ENCODE measurements at places on chromosomes 1 and 21. TPM values are rescaled to one million over a fixed set of nuclear protein-coding genes. Genes with fewer than 3 reads are reported as not detected.

GRCh38 chr21:32249511-32250280 is 29.2 kb downstream of the MIS18A start:
- no peak overlapping the region for H3K27ac ChIP-seq
- DNase-seq: no peak
- H3K27me3 ChIP-seq: no peaks in the 10 kb centered on the region
- no peaks in the 10 kb centered on the region for H3K4me1 ChIP-seq

GRCh38 chr1:32122151-32122550 is 14.3 kb downstream of the KPNA6 start:
- H3K36me3 ChIP-seq: no peaks in the 10 kb centered on the region
- no peak overlapping the region for H3K27ac ChIP-seq
- H3K4me1 ChIP-seq: no peaks in the 10 kb centered on the region
- DNase-seq: no peak

DNA sequence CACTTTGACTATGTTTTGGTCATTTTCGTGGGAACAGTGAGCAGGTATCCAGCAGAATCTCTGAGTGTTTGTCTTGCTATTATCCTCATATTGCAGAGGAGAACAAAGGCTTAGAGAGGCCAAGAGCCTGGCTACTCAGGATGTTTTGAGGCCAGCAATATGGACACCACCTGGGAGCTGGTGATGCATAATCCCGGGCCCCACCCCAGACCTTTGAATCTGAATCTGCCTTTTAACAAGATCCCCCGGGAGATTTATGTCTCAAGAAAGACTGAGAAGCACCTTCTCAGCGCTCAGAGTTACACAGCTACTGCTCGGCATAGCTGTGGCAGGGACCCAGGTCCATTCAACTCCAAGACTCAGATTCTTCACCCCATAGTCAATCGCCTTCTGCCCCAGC is 72.8 kb downstream of the PTPRU start:
- H3K27me3 ChIP-seq: no peaks in the 10 kb centered on the region
- H3K4me3 ChIP-seq: no peak overlapping the region
- no peak for DNase-seq
- H3K27ac ChIP-seq: no peak overlapping the region
- no peaks in the 10 kb centered on the region for H3K36me3 ChIP-seq

DNA sequence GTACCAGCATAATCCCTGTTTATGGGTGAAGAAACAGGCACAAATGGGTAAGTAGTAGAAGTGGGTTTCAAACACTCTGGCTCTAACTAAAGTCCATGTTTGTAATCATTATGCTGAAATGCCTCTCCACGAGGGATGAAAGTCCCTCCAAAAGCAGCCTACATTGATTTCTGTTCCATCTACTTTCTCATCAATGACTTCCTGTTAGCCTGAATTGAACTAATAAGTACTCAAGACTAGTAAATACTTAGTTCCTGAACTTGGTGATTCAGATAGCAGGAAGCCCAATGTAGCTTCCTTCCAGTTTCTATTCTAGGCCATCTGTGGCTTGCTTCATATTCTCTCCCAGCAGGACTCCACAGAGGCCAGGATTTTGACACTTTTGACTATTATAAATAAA is 11.3 kb upstream of the BACH1 start:
- H3K4me1 ChIP-seq: peaks cover 4% of the 10 kb centered on the region
- H3K27me3 ChIP-seq: no peaks in the 10 kb centered on the region
- no peaks in the 10 kb centered on the region for H3K36me3 ChIP-seq
- H3K4me3 ChIP-seq: no peak overlapping the region

DNA sequence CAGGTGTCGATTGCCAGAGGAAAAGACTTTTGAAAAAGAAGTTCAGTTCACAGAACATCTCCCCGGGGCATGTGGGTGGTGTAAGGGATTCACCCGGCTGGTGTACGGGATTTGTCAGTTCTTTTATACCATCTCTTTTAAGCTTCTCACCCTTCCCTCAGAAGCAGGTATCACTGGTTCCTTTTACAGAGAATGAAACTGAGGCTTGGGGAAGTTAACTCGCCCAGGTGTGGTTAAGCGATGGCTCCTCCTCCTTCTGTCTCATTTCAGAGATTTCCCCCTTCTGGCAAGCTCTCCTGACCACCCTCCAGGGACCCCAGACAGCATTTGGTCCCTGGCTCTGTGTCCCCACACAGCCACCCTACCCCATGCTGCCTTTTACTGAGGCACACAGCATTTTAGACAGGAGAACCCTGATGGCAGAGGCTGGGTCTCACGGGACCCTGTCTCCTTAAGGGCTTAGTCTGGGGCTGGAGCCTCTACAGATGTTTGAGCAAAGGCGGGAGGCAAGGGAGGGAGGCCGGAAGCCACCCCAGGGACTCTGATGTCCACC is 2.8 kb upstream of the ECE1 start:
- DNase-seq: no peak
- H3K27me3 ChIP-seq: no peaks in the 10 kb centered on the region
- peaks cover 20% of the 10 kb centered on the region for H3K4me1 ChIP-seq
- H3K36me3 ChIP-seq: no peaks in the 10 kb centered on the region
- H3K4me3 ChIP-seq: no peak overlapping the region

- no peaks in the 10 kb centered on the region for H3K36me3 ChIP-seq
- no peak overlapping the region for H3K4me3 ChIP-seq
- no peak for DNase-seq
- peaks cover 3% of the 10 kb centered on the region for H3K4me1 ChIP-seq
- H3K27me3 ChIP-seq: no peaks in the 10 kb centered on the region
- H3K27ac ChIP-seq: no peak overlapping the region
Measured at GRCh38 chr1:51630922-51631321, 14.0 kb downstream of the OSBPL9 start.

- H3K27ac ChIP-seq: peak overlapping the region; percentile 53
- H3K27me3 ChIP-seq: no peaks in the 10 kb centered on the region
- H3K36me3 ChIP-seq: peaks cover 7% of the 10 kb centered on the region
- H3K4me1 ChIP-seq: peaks cover 13% of the 10 kb centered on the region
- H3K4me3 ChIP-seq: peak overlapping the region; percentile 85
Measured at GRCh38 chr1:37513795-37514349, 694 bp downstream of the MEAF6 start.

DNA sequence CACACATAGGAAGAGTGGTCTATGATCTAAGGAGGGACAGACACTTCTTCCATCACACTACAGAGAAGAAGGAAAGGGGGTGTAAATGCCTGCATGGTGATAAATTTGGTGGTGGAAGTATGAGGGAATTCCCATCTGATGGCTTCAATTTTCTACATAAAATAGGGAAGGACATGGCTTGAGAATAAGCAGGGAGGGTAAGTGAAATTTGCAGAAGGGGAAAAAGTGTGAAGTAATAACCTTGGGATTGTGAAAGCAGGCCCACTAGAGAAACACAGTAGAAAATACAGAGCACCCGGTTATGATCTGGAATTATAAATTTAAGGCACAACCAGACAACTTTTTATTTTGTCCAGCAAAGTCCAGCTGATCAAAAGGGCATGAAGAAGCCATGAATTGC is 22.7 kb upstream of the HIVEP3 start:
- no peaks in the 10 kb centered on the region for H3K36me3 ChIP-seq
- H3K27ac ChIP-seq: no peak overlapping the region
- H3K27me3 ChIP-seq: no peaks in the 10 kb centered on the region
- no peak for DNase-seq
- H3K4me1 ChIP-seq: no peaks in the 10 kb centered on the region
- no peak overlapping the region for H3K4me3 ChIP-seq

DNA sequence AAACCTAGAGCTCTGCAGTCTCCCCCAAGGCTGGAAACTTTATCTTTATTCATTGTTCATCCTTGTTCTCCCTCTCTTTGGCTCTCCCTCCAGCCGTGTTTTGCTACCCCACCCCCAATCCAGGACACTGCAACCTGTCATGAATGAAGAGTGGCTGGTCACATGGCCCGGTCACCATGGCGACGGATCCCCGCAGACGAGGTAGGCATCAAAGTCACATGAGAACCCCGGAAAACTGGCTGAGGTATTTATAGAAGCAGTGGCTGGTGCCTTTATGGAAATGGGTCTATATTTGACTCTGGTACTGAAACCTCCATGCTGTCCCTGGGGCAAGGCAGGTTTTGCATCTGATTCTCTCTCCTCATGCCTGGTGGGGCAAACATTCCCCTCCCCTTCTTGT is 13.4 kb upstream of the SLC6A17 start:
- DNase-seq: no peak
- no peaks in the 10 kb centered on the region for H3K4me1 ChIP-seq
- H3K4me3 ChIP-seq: no peak overlapping the region

DNA sequence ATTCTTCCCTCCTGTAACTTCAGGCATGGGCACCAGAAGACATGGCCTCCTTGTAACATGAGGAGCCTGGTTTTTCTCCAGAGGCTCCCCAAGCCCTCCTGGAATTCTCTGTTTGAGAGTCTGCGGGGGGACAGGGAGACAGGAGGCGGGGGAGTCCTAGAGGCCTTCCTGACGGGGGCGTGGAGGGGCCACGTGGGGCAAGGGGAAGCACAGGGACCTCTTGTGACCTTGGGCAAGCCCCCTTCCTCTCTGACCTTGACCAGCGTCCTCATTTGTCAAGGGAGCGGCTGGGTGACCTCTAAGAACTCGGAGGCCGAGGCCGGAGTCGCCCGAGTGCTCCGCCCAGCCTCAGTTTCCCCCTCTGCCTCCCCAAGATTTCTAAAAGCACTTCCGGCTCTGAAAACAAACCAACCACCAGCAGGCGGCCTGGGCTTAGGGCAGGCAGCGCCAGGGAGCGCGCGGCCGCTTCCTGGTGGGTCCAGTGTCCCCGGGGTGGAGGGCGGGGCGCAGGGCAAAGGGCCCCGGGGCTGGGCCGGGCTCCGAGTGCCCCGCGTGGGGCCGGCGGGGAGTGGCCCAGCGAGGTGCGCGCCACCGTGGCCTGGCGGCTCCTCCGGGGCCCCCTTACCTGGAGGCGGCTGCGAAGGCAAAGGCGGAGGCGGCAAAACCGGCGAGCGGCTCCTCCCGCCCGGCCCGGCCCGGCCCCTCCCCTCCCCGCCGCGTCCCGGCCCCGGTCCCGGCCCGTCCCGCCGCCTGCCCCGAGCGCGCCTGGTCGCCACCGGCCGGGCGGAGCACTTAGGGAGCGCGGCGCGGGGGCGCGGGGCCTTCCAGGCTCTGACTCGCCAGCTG is at the start of gene TMCO4:
TMCO4 (minus strand) TSS at position 687 of the 846 bp plus-strand sequence. CDS start 19,158 bp downstream, outside the sequence.
- no peak for DNase-seq
- no peaks in the 10 kb centered on the region for H3K36me3 ChIP-seq

DNA sequence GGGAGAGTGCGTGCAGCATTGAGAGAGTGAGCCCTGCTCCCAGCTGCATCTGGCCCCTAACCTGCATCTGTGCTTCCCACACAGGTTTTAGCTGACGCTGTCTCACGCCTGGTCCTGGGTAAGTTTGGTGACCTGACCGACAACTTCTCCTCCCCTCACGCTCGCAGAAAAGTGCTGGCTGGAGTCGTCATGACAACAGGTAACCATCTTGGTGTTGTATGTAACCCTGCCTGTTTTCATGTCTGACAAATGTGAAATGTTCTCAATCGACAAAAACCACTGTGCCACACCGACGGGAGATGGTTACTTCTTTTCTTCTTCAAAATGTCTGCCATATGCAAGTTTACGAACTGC is 105.8 kb downstream of the ADARB1 start:
- H3K27ac ChIP-seq: no peak overlapping the region
- no peak for DNase-seq
- H3K27me3 ChIP-seq: no peaks in the 10 kb centered on the region
- no peaks in the 10 kb centered on the region for H3K4me1 ChIP-seq

DNA sequence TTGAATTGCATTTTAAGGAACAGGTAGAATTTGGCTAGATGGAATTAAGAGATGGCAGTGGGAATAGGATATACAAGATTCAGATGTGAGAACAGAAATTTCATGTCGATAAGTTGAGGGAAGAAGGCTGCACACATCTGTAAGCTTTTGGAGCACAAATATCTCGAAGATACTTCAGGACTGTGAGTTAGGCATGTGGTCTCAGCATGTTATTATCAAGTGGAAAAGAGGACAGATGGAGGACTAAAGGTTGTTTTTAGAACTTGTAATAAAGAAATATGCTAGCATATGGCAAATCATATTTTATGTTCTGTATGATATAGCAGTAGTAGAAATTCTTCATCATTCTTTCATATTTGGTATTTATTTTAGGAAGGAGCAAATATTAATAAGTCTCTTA is 61.5 kb downstream of the KIF1B start:
- no peak overlapping the region for H3K27ac ChIP-seq
- no peak overlapping the region for H3K4me3 ChIP-seq
- H3K36me3 ChIP-seq: peaks cover 6% of the 10 kb centered on the region
- H3K4me1 ChIP-seq: no peaks in the 10 kb centered on the region
- no peak for DNase-seq

DNA sequence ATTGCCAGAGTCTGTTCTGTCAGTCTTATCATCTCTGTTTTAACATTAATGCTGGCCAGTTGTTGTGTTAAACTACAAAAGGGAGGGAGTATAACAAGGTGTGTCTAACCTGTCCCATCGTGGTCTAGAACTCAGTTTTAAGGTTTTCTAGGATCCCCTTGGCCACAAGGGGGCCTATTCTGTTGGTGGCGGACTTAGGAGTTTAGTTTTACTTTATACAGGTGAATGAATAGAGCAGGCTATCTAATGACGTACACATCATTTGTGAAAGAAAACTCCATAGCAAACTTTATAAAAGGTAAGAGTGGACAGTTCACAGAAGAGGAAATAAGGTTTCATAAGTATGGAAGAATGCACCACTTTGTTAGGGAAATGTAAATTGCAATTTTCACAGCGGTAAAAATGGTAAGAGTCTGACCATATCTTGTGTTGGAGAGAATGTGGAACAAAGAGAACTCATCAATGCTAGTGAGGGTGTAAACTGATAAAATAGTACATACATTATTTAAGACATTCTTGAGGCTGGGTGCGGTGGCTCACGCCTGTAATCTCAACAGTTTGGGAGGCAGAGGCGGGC is 2.5 kb upstream of the ATF6 start:
- no peaks in the 10 kb centered on the region for H3K36me3 ChIP-seq
- DNase-seq: no peak
- no peak overlapping the region for H3K27ac ChIP-seq
- no peak overlapping the region for H3K4me3 ChIP-seq
- no peaks in the 10 kb centered on the region for H3K27me3 ChIP-seq
- H3K4me1 ChIP-seq: peaks cover 8% of the 10 kb centered on the region

GRCh38 chr1:28248273-28249012 is 10.9 kb upstream of the SESN2 start:
- peaks cover 40% of the 10 kb centered on the region for H3K4me1 ChIP-seq
- DNase-seq: no peak
- no peaks in the 10 kb centered on the region for H3K27me3 ChIP-seq

Gene SPRR2B
- polyA plus RNA-seq: not detected

Gene LAMB3
- 953 TPM for polyA plus RNA-seq

Gene TMCO4
- polyA plus RNA-seq: 1.2 TPM

Gene MROH9
- 0.04 TPM for polyA plus RNA-seq

Gene TNNI3K
- polyA plus RNA-seq: not detected

Gene CTH
- 5.0 TPM for polyA plus RNA-seq

Gene F5
- not detected for polyA plus RNA-seq

Gene KRTAP11-1
- polyA plus RNA-seq: not detected
